ENCODE measurements at places on chromosomes 4 and X.

GRCh38 chr4:182578402-182578801 lies 335.2 kb downstream of the TENM3 start:
- DNase-seq, result no peak

- DNase-seq, result no peak
These were observed 235.9 kb downstream of the PALLD start for GRCh38 chr4:168732714-168733113.

DNA sequence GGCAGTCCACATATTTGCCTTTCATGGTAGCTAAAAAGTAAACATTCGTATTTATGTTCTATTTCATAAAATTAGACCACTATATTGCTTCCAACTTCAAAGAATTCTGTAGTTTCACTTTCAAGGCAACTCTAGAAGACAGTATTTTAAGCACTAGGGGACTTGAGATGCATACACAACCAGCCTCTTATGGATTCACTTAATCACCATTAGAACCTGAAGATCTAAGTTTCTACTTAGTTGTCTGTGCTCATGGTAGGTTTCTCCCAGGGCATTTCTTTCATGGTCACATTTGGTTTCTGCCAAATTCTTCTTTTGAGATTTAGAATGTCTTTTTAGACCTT lies 209.9 kb upstream of the HCCS start:
- no peak for DNase-seq

DNA sequence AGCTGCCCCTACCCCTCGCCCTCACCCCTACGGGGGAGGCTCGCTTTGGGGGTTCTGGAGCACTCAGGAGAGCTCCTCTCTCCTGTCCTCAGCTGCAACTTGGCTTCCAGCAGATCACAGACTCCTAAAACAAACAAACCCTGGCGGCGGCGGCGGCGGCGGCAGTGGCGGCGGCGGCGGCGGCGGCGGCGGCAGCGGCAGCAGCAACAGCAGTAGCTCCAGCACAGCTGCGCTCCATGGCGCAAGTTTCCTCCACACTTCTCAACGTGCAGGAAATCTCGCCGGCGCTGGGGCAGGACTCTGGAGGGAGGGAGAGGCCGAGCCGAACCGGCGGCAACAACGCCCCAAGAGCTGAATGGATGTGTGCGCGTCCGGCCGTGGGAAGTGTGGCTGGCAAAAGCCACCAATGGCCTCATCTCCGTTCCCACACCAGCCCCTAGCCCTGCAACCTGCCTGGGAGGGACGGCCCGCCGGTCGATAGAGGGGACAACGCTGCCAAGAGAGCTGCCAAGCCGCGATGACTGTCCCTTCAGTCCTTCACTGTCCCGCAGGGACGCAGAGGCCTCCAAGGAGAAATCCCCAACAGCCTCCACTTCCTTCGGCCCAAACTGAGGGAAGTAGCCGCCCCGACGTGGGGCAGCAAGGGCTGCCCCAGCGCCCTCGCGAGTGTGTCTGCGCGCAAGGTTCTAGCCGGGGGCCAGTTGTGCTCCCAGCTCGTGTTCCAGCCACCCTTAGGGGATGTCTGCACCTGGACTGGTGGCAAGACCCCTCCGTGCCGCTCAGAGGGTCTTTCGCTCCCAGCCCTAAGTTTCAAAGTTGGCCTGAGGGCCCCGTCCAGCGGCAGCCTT lies 775 bp downstream of the SHROOM4 start:
- no peak for DNase-seq

- no peak for DNase-seq
These were observed 202.8 kb downstream of the SHROOM3 start for GRCh38 chr4:76637712-76638361.

DNA sequence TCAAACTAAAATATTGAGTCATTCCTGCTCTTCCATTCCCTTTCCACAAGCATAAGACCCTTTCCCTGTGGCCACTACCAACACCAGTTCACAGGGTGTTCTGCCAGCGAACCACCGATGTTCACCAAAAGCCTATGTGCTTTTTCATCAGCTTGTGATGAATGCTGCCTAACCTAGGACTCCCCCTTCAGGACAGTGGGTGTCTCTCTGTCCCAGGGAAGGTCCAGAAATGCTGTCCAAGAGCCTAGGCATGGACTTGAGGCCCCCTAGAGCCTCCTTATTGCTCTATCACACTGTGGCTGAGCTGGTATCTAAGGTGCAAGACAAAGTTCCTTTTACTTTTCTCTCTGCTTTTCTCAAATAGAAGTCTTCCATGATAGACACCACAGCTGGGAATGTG lies 1015.6 kb downstream of the PCDH19 start:
- no peak for DNase-seq

All from activated naive CD4-positive, alpha-beta T cell treated with anti-CD3 and anti-CD28 coated beads, Interleukin-2, amount 50 U/mL, for 16 hours (primary cell).